Endothelial cell of umbilical vein (primary cell): ENCODE measurements at places on chromosomes 12 and 14. TPM values are rescaled to one million over a fixed set of nuclear protein-coding genes. Genes with fewer than 3 reads are reported as not detected.

DNA sequence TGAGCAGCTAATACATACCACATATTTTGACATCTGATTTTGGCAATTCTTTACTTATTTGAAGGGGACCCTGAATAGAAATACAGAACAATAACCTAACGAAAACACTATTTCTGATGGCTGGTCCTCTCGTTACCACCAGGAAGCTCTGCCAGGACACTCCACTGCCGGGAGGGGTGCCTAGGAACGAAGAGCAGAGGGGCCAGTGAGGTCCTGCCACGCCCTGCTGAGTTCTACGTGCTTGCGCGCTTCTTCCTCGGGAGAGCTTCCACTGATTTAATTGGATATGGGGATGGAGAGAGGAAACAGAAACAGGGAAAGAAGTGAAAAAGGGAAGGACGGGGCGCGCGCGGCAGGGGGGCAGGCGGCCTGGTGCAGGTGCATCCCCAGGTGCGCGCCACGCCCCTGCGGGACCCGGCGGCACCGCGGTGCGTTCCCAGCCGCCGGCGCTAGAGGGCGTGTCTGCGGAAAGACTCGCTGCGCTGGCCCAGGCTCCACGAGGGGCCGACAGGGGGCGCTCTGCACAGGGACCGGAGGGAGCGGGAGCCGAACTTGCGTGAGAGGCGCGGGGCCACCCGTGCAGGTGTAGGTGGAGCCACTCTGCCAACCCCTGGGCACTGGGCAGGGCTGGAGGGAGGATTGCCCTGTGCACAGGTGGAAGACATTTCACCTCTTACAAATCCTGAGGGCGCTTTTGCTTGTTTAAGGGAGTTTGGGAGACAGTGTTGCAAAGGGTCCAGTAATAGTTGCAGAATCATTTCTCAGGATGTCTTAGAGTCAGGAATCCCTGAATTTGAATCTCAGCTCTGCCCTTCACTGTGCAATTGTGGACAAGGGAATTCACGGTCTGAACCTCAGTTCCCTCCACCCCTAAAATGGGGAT lies 986.3 kb upstream of the TMEM132C start:
- no peak for DNase-seq

Gene ADAM21
- total RNA-seq: not detected in 2 replicates

- DNase-seq: no peak
These were observed 3.7 kb upstream of the SLC35F4 start for GRCh38 chr14:57869617-57870016.

GRCh38 chr14:66401449-66402095 lies 84.6 kb upstream of the CCDC196 start:
- DNase-seq: peak; percentile 29

Gene BRAP
- 16.5 and 18.6 TPM in 2 replicates for total RNA-seq

- no peak for DNase-seq
These were observed 25.3 kb downstream of the C12orf75 start for GRCh38 chr12:105355752-105356151.

DNA sequence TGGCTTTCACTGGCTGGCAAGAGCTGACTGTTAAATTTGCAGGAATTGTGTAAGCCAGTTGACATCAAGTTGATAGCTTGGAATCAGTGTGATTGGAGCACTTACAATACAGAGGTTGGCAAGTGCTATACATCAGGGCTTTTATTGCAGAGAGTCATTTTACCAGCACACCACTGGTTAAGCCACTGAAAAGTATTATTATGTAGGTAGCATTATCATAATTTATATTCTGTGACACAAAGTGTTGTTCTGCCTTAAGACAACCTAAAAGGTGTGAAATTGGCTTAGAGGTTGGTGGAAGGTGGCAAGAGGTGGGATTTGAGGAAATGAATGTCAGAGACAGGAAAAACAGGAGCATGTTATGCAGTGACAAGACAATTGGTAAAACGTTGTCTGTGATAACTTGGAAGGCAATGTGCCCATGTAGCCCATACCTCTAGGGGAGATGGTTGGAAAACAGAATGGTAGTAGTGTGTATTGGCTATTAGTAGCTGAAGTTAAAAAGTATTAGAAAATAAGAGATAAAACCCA lies 172.9 kb upstream of the PRICKLE1 start:
- DNase-seq: no peak

DNA sequence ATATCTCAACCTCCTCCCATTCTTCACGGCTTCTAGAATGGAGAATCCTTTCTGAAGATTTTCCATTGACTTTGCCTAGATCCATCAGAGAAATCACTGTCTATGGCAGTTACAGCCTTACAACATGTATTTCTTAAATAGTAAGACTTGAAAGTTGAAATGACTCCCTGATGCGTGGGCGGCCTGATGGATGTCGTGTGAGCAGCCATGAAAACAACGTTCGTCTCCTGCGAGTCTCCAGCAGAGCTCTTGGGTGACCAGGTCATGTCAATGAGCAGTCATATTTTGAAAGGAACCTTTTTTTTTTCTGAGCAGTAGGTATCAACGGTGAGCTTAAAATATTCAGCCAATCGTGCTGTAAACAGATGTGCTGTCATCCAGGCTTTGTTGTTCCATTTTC lies 139.9 kb upstream of the C14orf180 start:
- no peak for DNase-seq

- peak; percentile 24 for DNase-seq
These were observed 4.4 kb downstream of the SLC38A2 start for GRCh38 chr12:46368138-46368537.

- no peak for DNase-seq
These were observed 25.8 kb upstream of the RAB35 start for GRCh38 chr12:120142231-120142877.
